ENCODE measurements at places on chromosomes 3 and 15.

DNA sequence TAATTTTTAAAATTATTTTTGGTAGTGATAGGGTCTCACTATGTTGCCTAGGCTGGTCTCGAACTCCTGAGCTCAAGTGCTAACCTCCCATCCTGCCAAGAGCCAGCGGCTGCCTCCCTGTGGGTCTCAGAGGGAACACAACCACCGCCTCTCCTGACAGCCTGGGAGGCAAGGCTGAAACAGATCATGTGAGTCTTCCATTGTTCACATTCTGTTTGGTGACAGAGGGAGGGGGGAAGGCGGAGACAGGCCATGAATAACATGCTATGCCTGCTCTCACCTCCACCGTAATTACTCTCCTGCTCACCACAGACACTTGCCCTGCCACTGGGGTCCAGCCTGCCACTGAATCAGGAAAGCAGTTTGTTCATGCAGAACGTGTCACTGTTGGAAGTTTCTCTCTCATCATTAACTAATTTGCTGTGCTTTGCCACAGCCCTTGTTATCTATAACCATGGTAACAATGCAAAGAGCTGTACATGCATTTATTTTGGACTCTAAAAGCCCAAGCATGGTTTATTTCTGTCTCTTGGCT is 78.4 kb upstream of the RASGRF1 start:
- peak; percentile 66 for DNase-seq

GRCh38 chr3:86244905-86245304 is 746.0 kb downstream of the VGLL3 start:
- DNase-seq, result no peak

DNA sequence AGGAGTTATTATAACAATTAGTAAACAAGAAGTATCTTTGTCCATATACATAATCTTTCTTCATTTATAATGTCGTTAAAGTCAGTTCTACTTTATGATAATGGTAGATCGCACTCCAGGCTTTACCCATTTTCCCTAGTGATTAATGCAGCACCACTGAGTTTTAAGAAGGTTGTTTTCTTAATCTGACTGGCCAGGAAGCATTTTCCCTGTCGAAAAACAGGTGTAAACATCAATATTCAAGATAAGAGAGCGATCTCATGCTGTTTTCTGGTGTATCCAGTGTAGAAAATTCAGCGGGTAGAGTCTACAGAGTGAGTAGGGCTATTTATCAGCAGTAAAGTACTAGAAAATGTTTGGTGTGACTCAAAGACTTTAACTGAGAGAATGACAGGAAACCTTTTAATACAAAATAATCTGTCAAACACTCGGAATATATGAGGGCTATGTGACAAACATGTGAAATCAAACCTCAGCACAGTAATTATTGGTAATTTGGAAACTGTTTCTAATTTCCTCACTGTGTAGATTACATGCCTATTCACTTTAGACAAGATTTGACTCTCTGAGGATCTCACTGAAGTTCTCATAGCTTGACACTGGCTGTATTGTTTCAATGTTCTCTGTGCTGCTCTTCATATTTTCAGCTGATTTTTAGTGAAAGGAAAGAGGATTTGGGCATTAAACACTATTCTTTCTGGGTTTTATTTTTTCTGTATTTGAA is 1013.2 kb downstream of the VGLL3 start:
- DNase-seq, result no peak

DNA sequence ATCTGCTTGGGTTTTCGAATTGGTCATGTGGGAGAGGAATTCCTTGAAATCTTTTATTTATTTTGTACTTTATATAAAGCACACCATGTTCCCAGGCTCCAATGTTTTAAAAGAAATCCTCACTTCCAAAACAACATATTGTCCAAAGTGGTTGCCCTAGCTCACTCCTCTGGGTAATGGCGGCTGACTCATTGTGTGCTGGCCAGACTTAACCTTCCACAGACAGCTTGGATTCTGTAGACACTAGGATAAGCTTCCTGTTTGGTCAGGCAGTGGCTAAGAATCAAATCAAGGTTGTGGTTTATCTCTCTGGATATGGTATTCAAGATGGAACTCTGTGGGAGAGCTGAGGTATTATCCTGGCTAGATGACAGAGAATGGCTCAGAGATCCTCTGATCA is 55.8 kb upstream of the FAM98B start:
- DNase-seq, result no peak

GRCh38 chr3:130854208-130854864 is 39.5 kb upstream of the ATP2C1 start:
- no peak for DNase-seq

DNA sequence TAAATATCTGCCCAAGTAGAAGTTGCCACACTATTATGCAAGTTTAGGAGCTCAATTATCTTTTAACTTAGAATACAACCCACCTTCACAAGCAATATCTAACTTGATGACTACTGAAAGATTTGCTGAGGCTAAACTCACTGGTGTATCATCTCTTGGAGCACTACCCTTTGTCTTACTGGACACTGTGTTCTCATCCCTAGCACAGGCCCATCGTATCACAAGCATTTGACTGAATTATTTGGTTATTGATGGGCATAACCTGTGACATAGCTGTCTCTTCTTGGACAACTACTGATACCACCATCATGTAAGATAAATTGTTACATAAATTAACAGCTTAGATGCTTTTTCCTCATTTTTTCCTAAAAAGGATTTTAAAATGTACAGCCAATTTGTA is 216.2 kb upstream of the THBS1 start:
- DNase-seq, result no peak

DNA sequence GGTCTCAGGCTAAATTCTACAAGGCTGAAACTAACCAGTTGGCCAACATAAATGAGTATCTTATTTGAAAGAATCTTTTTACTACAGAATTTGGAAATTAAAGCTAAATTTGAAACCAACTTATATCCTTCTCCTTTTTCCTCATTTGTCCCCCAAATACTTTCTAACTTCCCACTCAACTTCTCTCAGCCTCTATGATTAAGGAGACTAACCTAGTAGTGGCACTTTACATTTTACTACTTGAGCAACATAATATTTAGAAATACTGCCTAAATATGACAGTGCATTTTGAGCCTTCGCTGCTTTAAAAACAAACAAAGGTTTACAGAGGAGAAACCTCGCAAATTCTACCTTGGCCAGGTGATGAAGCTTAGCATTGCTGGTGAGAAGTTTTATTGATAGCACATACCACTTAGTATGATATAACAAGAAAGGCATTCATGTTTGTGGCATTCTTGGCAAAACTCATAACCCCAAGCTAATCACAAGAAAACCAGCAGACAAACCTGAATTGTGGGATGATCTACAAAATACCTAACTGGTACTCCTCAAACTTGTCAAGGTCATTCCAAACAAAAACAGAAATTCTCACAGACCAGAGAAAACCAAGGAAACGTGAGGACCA is 432.1 kb upstream of the CFAP20DC start:
- no peak for DNase-seq

- no peak for DNase-seq
Observed at GRCh38 chr3:183069086-183069485, 30.2 kb downstream of the MCCC1 start.

GRCh38 chr15:47588958-47589357 is 128.3 kb upstream of the SEMA6D start:
- DNase-seq, result no peak

DNA sequence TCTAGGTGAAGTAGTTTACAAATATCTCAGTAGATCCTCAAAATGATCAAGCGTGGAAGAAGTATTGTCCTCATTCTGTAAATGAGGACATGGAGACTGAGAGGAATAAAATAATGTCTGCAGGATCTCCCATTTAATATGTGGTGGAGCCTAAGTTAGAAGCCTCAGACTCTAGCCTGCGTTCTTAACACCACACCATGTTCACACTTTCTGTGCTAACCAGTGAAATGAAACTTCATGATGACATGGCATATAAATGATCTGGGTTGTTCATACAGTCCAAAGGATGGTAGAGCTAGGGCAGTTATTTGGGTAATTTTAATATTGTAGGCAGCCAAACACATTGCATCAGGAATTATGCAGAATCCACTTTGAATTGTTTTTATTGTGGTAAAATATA is 25.1 kb upstream of the APH1B start:
- no peak for DNase-seq

DNA sequence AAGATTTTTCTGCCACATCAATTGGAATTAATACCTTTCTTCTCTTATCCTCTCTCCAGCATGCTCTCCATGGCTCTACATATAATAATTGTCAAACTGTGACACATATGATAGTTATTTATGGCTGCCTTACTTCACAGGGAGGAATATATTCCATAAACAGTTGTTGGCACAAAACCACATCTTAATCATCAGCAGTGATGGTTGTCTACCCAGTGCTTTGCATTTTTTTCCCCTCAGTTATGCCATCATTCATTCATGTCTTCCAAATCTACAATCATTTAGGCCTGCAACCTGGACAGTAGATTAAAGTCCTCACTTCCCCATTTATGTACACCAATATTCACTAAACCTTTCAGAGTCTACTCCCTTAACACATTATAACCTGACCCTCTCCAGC is 107.7 kb downstream of the THRB start:
- no peak for DNase-seq

Data from NT2/D1 (cell line).